ENCODE measurements at places on chromosomes 11 and 22.

DNA sequence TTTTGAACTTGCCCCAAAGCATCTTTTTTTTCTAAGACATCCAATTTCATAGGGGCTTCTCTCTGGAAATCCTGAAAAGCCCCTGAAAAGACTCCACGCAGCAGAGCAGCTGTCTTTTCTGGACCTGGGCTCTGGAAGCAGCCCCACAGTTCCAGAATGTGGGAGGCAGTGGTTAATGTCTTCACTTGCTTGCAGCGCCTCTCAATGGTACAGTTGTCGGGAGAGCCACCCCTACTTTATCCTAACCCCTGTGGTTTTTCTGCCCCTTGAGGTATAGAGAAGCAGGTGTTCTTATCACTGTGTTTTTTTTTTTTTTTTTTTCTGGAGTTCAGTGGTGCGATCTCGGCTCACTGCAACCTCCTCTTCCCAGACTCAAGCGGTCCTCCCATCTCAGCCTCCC, 83.4 kb upstream of the SORL1-AS1 start:
- no peak for DNase-seq

- no peak for DNase-seq
These were observed 777.6 kb downstream of the TBC1D22A start for GRCh38 chr22:47540011-47540410.

- DNase-seq, result no peak
These were observed 728.0 kb downstream of the DLG2 start for GRCh38 chr11:84899134-84899533.

DNA sequence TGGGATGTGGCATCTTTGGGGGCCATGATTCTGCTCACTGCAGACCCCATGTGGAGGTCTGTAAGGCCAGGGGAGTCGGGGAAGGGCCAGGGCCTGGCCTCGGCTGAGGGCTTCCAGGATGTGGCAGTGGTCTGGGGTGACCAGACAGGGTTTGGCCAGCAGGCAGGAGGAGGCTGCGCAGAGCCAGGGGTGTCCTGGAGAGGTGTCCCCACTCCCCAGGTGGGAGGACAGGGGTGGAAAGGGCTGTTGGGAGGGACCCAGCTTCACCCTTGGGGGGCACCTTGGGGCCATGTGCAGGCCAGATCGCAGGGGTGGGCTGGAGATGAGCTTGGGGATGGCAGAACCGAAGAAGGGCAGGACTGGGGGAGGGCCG, 3.4 kb downstream of the PANX2 start:
- DNase-seq, result no peak

DNA sequence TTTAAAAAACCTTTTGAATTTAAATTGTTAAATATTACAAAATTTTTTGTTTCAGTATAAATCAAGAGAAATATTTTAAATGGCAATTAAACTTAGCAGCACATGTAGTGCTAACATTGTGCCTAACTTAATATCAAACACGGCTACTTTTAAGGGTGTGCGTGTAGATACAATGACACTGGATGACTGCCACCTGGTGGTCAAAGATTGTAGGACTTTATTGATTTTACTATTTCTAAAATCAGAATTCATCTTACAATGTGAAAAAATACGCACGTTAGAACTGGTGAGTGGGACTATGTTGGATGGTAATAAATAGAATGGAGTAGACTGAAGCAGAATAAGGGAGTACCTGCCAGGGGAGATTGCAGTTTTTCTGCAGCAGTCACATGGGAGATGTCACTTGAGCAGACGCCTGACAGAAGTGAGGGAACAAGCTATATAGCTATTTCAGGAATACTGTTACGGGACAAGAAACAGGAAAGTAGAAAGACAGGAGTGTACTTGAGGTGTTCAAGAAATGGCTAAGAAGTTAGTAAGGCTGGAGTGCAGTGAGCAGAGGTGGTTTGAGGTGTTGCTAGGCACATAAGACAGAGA, 52.9 kb downstream of the UVRAG start:
- DNase-seq, result peak; percentile 52

DNA sequence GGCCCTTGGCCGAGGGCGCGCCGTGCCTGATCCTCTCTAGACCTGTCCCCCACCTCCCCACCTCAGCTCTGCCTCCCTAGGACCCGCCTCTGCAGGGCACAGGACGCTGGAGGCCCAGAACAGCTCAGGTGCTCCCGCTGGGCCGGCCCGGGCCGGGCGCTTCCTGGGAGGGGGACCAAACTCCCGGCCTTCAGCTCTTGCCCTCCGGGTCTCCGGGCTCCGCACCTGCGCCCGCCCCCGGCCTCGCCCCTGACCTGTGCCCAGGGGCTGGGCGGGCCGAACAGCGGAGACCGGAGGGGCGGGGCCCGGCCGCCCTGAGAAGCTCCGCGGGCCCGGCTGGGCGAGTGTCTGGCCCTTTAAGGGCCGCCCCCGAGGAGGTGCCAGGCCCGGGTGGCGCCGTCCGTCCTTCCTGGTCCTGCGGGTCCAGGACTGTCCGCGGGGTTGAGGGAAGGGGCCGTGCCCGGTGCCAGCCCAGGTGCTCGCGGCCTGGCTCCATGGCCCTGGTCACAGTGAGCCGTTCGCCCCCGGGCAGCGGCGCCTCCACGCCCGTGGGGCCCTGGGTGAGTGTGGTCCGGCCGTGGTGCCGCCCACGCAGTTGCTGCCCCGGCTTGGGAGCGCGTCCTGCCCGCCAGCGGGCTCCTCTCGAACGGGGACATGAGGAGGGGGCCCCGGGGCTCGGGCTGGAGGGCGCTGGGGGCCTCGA, at the start of gene SSH3:
Gene SSH3, plus strand, starts transcription at position 399 of the 703 bp plus-strand sequence. Its CDS starts 96 bp downstream, at position 495.
- peak; percentile 85 for DNase-seq

DNA sequence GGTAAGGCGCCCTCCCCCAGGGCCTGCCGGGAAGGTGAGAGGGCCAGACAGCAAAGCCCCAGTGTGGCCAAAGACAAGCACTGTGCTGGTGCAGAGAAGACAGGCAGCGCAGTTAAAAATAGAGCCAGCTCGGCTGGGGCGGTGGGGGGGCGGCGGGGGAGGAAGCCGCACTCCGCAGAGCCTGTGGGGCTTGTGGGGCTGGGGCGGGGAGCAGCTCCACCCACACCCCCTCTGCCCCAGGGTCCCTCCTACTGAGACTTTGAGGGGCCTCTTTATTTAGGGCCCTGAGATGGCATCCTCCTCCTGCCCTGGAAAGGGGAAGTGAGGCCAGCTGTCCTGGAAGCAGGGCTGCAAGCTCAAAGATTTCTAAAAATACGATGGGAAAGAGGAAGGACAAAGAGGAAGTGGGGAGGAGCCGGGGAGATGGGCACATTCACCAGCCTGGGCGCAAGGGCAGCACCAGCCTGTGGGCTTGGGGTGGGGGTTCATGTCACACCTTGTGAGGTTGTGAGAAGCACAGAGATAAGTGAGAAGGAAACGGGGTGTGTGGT, 2.6 kb downstream of the CYTH4 start:
- DNase-seq, result no peak

DNA sequence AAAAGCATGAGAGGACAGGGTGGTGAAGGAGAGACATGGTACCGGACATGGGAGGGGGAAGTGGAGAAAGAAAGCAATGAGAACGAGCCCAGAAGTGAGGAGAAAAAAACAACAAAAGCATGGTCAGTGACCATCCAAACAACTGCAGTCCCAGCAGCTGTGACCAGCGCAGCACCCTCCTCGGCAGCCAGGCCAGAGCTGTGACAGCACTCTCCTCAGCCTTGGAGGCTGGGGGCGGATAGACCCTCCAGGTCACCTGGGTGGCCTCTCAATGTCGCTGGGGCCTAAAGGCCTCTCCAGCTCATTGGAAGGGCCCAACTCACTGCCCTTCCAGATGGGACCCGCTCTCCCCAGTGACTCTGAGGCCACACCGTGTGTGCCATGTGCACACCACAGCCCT, 103.3 kb downstream of the MED15 start:
- DNase-seq, result no peak

DNA sequence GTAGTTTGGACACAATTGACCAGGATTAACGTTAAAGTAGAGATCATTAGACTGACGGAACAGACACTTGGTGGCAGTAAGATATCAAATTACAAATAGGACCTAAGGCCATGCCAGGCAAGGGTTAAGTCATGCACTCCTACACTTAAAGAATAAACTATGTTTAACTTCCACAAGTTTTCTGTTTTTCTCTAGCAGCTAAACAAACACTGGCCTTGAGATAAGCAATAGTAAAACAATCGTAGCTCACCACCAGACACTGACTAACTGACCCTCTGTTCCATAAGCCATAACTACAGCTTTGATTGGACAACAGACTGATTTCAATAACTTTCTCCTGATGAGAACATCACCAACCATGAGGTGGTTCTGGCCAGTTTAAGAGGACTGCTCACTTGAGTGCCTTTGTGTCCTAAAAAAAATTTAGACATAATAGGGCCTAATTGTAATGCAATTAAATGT, 2.0 kb upstream of the CEP126 start:
- no peak for DNase-seq

GRCh38 chr22:48753381-48753730, 1074.3 kb downstream of the BRD1 start:
- DNase-seq, result no peak

GRCh38 chr11:129968591-129969419, 33.8 kb downstream of the PRDM10 start:
- no peak for DNase-seq

DNA sequence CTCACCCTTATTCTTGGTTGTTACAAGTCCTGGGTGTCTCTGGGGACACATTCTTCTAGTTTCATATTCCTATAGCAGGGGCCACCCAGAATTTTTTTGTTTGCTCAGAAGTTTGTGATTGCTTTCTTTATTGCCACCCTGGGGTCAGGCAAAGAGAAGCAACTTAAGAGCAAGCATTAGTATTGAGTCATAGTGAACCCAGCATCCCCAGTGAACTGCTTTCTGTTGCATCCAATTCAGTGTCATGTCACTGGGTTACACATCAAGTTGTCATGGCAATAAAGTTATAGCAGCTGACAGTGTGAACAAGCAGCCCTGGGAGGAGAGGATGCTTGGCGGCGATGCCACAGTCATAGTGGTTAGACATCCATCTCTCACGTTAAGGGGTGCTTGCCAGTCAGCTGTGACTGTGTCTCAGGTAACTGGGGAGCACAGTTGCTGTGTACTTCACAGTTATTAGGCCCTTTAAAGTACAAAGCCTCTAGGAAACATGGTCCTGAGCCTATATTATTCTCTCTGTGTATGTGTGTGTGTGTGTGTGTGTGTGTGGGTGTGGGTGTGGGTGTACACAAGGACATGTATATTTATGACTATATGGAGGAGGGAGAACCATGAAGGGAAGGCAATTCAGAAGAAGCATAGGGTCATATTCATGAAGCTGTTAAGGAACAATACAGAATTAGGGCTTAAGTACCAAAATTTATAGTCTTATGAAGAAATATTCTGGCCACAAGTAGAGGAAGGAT, 52.5 kb downstream of the TRIM44 start:
- no peak for DNase-seq

DNA sequence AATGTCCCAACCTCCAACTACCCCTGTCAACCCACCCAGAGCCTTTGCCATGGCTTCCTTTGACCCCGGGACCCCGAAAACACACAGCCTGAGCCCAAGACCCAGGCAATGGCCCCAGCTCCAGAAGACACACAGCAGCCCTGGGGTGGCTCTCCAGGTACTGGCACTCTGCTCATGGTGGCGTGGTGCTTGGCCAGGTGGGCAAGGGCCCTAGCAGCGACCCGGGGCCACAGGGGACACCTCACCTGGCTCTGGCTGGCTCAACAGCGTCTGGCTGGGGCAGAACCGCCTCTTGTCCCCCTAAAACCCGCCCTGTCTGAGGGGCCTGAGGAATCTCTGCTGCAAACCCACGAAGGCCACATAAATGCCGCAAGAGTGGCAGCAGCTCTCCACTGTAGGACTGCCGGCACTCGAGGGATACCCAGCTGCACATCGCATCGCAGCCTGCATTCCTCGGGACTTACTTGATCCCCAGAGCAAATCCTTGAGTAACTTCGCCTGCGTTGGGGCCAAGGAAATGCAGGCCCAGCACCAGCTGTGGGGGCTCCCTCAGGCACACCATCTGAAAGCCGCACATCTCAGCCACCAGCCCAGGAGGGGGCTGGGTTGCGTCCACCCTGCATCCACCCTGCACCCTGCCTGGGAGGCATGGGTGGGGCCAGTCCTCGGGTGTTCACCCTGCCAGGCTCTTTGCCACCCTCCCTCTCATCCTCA, 23.1 kb upstream of the GNB1L start:
- DNase-seq, result peak; percentile 41

GRCh38 chr11:58524232-58525036, 16.5 kb upstream of the OR5B21 start:
- peak; percentile 70 for DNase-seq

DNA sequence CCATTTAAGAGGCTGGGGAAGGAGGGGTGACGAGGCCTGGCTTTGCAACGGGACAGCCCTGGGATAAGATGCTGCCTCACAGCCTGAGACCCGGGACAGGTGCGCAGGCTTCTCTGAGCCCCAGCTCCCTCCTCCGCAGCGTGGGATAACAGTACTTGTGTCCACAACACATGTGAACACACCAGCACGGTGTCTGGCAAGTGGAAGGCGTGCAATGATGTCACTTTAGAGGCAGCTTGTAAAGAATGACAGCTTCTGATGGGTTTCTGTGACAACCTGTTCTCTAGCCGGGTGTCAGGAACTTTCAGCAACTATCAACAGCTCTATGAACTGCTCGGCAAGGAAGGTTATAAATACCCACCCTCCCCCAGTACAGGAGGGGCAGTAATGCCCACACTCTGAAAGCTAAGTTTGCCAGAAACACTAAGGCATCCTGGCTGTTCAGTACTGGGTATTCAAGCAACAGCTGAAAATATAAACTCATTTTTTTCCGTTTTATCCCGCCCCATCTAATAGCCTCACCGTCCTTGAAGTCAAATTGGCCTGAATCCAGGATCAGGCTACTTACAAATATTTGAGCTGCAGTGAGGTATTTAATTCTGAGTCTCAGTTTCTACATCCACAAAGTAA, 59.7 kb downstream of the MYH9 start:
- no peak for DNase-seq

- no peak for DNase-seq
These were observed 12.3 kb downstream of the PAX6 start for GRCh38 chr11:31798554-31799434.

- no peak for DNase-seq
These were observed 1.4 kb downstream of the TNNI2 start for GRCh38 chr11:1839924-1840779.

GRCh38 chr11:48101044-48101733, 115.4 kb upstream of the OR4B1 start:
- DNase-seq, result peak; percentile 22

DNA sequence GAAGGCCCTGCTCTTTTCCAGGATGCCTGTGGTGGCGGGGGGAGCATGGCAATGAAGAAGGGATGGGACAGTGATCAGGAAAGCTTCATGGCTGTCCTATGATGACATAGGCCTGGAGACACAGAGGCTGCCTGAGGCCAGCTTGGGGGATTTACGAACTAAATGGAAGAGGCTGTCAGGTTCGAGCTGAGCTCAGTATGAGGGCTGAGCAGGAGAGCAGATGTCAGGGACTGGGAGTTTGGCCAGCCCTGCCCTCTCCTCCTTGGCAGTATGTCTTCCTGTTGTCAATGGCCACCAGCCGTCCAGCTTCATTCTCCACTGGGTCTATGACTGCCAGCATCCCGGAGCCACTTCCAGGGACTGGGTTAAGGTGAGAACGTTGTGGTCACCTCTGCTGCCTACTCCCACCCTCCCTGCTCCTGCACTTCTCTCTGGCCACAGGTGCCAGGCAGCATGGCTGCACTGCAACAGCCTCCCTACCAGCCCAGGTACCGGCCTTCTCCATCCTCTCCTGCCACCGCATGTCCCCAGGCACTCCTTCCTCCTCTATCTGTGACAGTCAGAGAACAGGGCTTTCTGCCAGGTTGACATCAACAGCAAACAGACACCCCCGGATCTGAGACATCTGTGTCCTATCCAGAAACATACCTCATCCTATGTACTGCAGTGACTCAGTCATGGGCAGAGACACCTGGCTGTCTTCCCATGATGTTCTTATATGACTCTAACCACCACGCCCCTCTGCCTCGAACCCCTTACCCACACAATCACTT, 75.1 kb downstream of the KIRREL3 start:
- DNase-seq, result no peak

- no peak for DNase-seq
These were observed 24.4 kb upstream of the TXNRD2 start for GRCh38 chr22:19965771-19966709.

Data from ureter (tissue), 1 donor.